Tongue (tissue), 3 donors: ENCODE measurements at places on chromosomes 7 and 10. TPM values are rescaled to one million over a fixed set of nuclear protein-coding genes. Genes with fewer than 3 reads are reported as not detected.

- DNase-seq = no peak
Measured at GRCh38 chr7:74286131-74286530, 3.1 kb upstream of the CLIP2 start.

DNA sequence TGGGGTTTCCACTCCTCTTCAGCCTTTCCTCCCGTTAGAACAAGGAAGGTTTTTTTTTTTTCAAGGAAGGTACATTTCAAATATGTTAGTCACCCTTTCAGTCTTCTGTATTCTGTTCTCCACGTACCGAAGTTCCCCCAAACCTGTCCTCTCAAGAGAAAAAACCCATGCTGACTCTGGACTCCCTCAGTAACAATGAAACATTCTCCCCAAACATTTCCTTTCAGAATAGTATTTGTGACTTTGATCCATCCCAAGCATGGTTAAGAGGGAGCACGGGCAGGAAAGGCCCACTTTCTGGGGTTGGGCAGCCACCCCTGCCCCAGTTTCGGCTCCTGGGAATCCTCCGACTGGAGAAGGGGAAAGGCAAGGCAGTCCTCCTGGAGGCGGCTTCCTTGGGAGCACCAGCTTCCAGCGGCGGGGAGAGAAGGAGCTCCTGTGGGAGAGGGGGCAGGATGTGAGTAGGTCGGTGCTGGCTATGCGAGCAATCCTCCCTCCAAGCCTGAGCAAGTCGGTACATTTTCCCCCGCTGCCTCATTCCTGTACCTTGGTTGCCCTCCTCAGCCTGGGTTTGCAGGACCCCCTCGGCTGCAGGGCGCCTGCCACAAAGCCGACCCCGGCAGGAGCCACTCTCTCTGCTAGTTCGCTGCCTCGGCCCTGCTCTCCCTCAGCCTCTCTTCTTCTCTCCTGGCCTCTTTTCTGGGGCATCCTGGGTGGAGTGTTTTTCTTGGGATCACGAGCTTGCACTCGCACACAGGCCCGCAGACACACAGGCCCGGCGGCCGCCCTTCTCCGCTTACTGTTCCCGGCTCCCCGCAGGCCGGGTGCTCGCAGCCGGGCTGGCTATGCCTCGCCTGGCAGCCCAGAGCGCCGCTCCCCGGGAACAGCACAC lies 2.1 kb upstream of the HOXA1 start:
- peak; percentile 14 for DNase-seq

Gene TRIM50
- 0.31 TPM for total RNA-seq

DNA sequence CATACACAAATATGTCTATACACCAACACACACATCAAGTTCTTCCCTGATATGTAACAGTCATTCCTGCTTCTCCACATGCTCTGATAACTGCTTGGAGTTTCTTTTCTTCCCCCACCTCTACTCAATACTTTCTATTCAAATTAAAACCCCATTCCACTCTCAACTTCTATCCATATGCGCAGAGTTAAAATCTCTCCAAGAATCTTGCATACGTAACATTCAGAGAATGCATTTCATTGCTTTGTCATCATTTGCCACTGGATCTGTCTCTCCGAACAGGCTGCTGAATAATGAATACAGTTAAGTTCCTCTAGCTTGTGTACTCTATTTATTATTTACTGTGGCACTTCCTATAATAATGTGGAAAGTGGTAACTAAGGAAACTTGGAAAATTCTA lies 68.8 kb downstream of the DGKB start:
- DNase-seq = no peak

DNA sequence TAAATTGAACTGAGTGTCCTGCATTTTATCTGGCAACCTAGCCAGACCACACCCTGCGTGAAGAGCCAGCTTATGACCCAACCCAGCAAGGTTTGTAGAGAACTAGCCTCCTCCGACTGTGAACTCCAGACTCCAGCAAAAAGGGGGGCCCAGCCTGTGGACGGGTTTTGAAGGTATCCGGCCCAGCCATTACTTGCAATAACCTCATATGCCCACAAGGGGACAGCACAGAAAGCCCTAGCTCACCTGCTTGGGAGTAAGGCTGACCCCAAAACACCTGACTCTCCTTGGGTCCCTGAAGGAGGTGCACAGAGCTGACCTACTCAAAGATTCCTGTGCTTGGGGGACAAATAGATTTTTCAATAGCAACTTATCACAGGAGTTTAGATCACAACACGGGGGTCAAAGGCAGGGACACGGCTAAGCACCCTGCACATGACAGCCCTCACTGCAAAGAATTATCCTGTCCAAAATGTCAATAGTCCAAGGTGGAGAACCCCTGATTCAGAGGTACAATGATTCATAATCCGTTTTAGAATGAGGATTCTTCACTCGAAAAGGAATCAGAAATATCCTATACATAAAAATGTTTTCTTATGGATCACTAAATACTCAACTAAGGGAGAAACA lies 4.6 kb downstream of the TRPV6 start:
- DNase-seq = no peak

- no peak for DNase-seq
Measured at GRCh38 chr7:43119371-43120075, 7.1 kb downstream of the HECW1 start.

DNA sequence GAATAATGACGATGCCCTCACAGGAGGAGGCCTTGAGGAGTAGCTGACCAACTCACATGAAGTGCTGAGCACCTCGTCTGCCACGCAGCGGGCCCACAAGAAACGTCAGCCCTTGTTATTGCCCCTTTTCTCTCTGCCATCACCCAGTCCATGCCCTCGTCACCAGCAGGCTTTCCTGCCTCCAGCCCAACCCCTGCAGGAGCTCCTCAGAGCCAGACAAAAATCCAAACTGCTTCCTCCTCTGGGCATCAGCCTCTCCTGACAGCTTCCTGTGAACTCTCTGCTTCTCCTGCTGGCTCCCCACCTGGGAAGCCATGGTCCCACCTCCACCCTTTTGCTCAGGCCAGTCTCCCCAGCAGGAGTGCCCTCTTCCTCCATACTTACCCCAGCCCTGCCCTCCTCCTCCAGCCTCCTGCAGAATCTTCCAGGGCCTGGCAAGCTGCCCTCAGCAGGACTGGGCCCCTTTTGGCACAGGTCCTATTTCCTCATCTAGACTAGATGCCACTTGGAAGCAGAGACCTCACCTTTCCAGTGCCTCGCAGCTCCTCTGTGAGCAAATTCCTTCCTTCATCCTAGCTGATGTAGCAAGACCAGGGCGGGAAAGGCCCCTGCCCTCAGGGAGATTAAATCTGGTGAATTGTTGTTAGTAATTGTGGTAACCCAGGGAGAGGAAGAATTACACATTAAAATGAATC lies 115.1 kb downstream of the C10orf105 start:
- no peak for DNase-seq

- peak; percentile 49 for DNase-seq
Measured at GRCh38 chr7:71630516-71630915, 498.6 kb downstream of the GALNT17 start.

Gene PSD
- total RNA-seq = 6.2 TPM

- DNase-seq = peak; percentile 33
Measured at GRCh38 chr7:30799206-30799975, 28.2 kb downstream of the MINDY4 start.

GRCh38 chr10:97445357-97445721 lies 467 bp downstream of the EXOSC1 start:
- DNase-seq = no peak

GRCh38 chr7:133941496-133941895 lies 185.6 kb upstream of the LRGUK start:
- no peak for DNase-seq

Gene PARD3
- 129 TPM for total RNA-seq

Gene CISD1
- total RNA-seq = 25.7 TPM
